Adipocyte (in vitro differentiated cells): ENCODE measurements at places on chromosomes 4 and X.
A peak's percentile ranks its signal among the peaks of the same experiment; 100 is the strongest.

GRCh38 chrX:120021927-120022326 lies 55.6 kb downstream of the RHOXF2B start:
- DNase-seq = no peak

DNA sequence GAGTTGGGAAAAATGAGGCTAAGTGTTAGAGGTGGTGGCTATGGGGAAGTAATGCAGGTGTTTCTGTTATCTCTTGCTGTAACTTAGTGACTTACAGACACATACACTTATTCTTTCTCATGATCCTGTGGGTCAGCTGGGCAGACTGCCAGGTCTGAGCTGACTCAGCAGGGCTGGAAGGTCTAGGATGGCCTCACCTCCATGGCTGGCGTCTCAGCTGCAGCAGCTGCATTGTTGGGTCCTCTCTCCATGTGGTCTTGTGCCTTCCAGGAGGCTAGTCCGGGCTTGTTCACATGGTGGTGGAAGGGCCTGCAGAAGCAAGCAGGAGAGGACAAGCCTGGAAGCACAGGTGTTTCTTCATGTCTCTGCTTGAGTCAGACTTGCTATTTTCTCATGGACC lies 172.7 kb downstream of the NHS start:
- DNase-seq = peak; percentile 58

GRCh38 chrX:26254436-26254835 lies 38.5 kb downstream of the MAGEB5 start:
- DNase-seq = no peak

DNA sequence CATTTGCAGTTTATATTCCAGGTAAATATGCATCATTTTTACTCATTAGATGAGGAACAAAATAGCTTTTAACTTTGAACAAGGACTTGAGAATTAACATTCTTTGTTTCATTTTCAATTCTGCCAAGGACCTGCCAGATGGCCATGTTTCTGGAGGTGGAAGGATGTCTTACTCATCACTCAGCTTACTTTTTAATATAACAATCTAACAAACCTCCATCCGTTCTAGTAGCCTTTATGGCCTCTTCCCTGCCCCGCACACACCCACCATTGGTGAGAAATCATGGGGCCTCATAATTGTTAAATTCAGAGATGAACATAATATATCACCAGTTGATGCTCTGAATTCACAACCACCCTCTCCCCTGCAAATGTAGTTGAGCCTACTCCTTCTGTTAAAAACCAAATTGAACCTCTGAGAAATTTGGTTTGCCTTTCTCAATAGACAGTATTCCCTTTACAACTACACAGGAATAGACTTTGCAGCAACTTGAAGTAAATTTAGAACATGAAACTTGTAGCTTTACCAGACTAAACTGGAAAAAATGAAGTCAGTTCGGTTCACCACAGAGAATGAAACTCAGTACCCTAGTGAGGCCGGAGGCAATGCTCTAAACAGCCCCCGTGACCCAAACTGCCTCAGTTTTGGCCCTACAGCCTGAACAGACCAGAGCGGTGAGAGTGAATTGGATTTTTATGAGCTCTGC lies 50.1 kb upstream of the ACSL4 start:
- no peak for DNase-seq

- DNase-seq = no peak
These were observed 32.5 kb downstream of the COX18 start for GRCh38 chr4:73037057-73037456.

DNA sequence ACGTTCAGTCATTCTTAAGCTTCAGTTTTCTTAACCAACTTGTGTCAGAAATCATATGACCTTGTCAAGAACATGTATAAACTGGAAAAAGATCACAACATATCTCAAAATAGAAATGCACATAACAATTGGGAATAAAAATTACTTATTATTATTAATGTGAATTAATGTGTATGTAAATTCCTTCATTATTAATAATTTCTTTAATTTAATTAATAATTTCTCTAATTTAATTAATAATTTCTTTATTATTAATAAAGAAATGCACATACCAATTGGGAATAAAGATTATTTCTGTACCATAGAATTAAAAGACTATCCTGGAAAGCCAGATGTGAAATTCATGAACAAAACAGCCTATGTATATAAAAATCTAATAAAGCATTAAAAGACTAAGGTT lies 718.5 kb upstream of the PCDH7 start:
- no peak for DNase-seq

GRCh38 chr4:118351851-118352827 lies 664 bp downstream of the PRSS12 start:
- peak; percentile 69 for DNase-seq

- DNase-seq = no peak
These were observed 34.0 kb upstream of the TSPAN5 start for GRCh38 chr4:98692411-98692810.

DNA sequence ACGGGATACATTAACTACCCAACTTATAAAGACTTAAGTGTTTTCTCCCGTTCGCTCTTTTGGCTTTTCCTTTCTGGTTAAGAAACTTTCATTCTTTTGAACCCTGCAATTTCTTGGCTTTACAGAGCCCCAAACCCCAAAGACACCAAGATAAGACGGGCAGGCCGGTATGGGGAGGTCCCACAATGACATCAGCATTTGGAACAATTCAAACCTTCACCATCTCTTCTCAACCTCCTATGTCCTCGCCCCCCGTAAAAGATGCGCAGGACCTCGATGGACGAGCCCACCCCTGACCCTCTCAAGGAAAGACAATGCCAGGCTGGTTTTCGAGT lies 999 bp downstream of the ZNF518B start:
- DNase-seq = no peak

GRCh38 chrX:7109049-7109531 lies 38.4 kb upstream of the STS start:
- no peak for DNase-seq

GRCh38 chr4:71266090-71266794 lies 72.6 kb upstream of the SLC4A4 start:
- DNase-seq = peak; percentile 81

GRCh38 chr4:16572161-16572560 lies 326.3 kb downstream of the LDB2 start:
- DNase-seq = no peak

DNA sequence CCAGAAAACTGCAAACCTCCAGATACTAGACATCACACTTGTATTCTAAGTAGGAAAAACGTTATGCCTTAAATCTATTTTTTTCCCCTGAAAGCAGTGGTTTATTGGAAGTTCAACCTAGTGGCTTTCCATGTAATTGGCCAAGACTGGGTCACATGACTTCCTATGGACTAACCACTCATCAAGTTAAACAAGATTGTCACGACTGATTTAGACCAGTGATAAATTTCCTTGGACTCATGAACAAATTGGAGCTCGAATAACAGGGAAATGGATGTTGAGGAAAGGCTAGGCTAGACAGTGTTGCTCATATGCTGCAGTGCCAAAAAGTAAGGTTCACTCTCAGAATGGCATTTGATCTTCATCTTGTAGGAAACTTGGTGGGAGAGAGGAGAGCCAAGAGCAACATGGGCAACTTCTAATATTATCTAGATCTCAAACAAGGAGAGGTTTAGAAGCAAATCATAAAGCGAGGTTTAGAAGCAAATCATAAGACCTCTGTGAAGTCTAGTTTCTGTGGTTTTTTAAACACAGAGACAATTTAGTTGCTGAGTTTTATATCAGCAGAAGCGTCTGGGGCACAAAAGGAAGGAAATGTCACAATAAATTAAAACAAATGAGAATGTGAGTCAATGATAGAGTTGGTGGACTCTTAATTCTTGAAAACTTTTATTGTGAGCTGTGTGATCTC lies 165.6 kb upstream of the BOD1L1 start:
- no peak for DNase-seq

- no peak for DNase-seq
These were observed 56.8 kb downstream of the SEPSECS start for GRCh38 chr4:25103418-25103817.

DNA sequence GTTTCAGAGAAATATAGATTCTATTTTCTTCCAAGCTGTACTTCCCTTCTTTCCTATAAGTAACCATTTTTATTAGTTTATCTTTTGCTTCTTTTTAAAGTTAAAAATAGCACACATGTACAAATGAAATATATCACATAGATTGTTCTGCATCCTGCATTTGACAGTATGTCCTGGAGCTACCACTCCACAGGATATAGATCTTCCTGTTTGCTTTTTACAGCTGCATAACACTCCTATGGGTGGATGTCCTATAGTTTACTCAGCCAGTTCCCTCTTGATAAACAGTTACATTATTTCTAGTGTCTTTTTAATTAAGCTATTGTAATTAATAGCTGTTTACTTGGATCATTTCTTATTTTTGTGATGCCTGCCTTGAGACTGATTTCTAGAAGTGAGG lies 301.6 kb upstream of the DDX53 start:
- no peak for DNase-seq

- no peak for DNase-seq
These were observed 580.8 kb upstream of the AMOT start for GRCh38 chrX:113421432-113421831.
